Fibroblast of upper back skin (primary cell): ENCODE measurements at places on chromosomes 5 and 9.

DNA sequence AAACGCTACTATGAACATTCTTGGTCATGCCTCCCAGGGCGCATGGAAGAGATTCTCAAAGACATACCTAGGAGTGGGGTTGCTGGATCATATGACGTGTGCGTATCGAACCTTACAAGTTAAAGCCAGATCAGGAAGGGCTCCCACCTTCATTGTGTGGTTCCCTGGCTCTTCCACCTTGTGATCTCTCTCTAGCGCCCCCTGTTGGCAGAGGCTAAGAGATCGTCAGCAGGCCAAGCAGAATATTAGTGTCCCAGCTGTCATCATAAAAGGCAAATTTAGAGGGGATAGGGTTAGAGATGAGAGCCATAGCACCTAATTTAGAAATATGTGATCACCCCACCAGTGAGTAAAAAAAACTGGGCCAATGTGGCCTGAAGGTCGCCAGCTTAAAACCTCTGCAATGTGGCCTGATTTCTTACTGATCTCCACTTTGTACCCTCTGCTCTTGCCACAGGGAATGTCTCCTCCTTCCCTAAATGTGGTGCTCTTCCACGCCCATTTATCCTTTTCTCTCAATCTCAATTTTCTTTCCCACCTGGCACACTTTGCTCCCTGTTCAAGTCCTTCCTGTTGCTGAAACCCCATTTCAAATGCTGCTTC lies 91.7 kb upstream of the SHB start:
- DNase-seq = peak; percentile 54

DNA sequence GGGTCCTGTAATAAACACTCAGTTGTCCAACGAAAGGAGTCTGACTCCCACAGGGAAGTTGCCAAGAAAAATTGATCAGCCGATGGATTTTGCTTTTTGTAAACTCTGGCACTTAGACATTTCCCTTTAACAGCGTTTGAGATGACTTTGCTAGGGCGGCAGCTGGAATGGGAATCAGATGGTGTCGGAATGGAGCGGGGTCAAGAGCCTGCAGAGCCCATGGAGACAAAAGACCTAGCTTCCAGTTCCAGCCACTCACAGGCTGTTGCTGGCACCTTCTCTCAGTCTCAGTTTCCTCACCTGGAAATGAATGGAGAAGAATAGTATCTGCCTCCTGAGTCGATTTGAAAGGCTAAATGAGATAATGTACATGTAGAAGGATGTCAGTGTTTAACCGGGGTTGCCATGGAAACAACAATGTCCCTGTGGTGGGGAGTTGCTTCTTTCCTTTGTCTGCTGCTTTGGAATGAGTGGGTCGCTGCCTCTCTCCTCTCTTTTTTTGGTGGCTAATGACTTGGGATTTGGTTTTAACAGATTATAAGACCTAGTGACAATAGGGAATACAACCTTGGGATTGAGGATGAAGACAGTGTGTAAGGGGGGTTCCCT lies 137.4 kb downstream of the GAS1 start:
- no peak for DNase-seq

GRCh38 chr9:99637641-99638040 lies 184.0 kb upstream of the NR4A3 start:
- no peak for DNase-seq

DNA sequence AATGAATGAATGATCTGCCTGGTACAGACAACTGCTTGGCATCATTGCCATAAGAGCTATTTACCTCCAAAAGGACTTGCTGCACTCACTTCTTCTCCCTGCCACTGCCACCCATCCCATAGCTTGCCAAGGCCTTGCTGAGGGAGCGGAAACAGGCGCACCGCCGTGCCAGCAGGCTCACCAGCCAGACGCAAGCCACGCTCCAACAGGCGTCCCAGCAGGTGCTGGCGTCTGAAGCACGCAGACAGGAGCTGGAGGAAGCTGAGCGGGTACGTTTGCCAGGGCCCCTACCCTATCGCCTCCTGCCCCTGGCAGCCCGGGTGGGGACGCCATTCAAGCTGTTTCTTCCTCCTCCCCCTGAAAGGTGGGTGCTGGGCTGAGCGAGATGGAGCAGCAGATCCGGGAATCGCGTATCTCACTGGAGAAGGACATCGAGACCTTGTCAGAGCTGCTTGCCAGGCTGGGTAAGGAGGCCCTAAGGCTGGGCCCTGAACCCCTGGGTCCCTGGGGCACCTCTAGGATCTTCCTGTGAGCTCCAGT lies 8.9 kb upstream of the AIF1L start:
- DNase-seq = no peak

DNA sequence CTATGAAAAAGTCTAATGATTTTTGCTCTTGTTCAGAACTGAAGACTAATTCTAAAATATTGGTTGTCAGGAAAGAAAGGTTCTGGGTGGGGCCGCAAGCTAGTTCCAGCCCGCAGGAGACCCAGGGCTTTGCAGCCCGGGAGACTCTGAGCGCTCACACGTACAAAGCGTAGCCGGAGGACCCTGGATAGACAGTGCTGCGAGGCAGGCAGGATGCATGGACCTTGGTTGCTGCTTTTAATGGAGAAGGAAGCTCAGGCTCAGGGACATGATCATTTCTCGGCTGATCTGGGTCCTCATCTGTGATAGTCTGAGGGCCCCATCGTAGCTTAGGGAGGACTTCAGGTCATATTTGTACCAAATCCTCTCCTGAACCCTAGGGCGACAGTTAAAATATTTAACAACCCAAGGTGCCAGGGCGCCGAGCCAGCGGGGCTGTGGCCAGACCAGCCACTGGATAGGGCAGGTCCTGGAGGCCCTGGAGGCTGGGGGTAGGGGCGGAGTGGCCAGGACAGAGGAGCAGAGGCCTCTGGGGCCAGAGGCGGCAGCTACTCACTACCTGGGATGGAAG lies 70.1 kb upstream of the UNC5A start:
- DNase-seq = no peak

GRCh38 chr5:37975531-37975930 lies 135.7 kb upstream of the GDNF start:
- DNase-seq = peak; percentile 20

DNA sequence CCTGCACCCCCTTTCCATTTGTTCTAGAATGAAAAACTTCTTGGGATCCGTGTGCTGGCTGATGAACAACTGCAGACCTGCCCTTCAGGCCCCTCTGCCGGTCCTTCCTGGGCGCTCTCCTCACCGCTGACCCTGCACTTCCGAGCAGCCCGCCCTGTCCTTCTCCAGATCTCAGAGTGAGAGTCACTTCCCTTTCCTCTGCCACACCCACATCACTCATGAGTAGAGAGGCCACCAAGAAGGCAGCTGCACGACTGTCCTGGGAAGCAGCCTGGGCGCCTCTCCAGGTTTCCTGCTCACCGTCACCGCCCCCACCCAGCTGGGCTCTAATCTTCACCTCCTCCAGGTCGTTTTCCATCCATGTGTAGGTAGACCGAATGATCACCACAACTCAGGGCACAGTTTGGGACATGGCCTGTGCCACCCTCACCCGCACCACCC lies 35.0 kb upstream of the NSMF start:
- no peak for DNase-seq

DNA sequence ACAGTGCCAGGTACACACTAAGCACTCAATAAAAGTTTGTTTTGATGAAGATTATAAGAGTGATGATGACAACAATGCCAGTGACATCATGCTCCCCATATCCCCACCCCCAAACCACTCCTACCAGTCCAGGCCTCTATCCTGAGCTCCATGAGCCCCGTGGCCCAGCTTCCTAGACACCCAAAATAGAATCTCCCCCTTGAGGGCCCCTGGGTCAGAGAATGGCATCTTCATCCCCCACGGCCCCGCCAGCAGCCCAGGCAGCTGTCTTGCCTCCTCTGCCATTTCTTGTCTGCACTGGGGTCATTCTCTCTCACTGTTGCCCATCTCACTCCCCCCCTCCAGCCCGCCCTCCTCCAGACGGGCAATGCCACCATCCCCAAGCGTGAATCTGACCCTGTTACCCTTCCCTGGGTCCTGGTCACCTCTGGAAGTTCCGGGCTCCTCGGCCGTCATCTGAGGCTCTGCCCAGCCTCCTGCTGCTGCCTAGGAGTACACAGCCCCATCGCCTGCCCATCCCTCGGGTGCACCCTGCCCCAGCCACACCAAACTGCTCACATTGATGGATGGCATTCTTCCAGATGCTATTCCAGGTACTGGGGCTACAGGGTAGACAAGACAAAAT lies 76.8 kb upstream of the LMX1B start:
- no peak for DNase-seq

DNA sequence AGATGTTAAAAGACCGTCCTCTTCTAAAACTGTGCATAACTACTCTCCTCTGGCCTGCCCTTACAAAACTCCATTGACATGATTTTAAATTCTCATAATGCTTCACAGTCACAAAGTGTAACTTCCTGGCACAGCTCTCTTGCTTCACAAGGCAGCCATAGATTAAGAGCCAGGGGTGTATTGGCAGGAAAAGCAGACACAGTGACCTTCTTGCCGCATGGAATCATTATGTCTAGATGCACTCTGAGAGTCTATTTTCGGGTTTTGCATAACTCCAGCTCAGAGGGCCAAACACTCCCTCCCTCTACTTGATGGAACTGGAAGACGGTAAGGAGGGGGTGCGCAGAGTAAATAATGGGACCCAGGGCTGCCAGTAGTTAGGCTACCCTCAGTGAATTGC lies 110.1 kb downstream of the MARCHF3 start:
- peak; percentile 39 for DNase-seq

DNA sequence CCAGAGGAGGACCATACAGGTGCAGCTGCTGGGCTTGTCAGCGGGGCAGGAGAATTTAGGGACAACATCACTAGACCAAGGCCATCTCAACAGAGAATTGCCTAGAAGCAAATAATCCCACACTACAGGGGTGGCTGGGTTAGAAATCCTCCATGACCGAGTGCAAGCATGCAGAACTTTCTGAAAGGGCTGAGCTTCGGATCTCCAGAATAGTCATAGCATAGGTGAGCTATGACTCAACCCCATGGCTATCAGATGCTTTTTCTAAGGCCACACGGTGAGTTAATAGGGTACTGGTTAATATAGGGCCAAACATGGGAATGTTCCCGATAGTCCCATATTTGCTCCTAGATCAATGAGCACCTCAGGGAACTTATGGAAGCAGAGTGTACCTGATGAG lies 4.2 kb downstream of the KCNIP1 start:
- no peak for DNase-seq

GRCh38 chr5:42956551-42956950 lies 83.6 kb downstream of the ANXA2R start:
- DNase-seq = no peak

DNA sequence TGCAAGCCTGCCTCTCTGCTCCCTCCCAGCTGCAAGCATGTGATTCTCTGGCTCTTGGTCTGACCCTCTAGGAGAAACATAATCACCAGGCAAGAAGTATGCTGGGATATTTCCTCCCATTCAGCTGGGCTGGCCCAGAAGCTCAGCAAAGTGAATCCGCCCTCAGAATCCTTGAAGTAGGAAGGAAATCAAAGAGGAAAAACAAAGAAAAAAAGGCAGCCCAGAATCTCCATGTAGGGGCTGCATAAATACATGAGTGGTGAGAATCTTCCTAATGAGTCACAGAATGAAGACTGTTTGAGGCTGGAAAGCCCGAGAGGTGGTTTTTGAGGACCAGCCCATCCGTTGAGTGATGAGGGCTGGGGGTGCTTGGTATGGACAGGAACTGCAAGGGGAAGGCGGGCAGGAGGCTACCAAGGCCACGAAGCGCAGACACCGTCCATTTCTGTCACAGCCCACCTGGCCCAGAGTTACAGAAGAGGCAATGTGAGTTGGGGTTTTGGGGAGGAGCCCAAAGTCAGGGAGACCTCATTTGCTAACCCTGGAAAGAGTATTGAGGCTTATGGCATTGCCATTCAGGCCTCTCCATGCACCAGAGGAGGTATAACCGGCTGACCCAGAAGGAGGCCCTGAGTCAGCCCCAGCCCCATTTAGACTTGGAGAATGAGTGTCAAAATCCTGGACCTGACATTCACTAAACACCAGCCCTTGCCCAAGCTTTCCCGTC lies 33.4 kb upstream of the TGFBR1 start:
- DNase-seq = peak; percentile 44

- DNase-seq = peak; percentile 100
Measured at GRCh38 chr9:114677418-114677817, 4.6 kb downstream of the TEX48 start.

DNA sequence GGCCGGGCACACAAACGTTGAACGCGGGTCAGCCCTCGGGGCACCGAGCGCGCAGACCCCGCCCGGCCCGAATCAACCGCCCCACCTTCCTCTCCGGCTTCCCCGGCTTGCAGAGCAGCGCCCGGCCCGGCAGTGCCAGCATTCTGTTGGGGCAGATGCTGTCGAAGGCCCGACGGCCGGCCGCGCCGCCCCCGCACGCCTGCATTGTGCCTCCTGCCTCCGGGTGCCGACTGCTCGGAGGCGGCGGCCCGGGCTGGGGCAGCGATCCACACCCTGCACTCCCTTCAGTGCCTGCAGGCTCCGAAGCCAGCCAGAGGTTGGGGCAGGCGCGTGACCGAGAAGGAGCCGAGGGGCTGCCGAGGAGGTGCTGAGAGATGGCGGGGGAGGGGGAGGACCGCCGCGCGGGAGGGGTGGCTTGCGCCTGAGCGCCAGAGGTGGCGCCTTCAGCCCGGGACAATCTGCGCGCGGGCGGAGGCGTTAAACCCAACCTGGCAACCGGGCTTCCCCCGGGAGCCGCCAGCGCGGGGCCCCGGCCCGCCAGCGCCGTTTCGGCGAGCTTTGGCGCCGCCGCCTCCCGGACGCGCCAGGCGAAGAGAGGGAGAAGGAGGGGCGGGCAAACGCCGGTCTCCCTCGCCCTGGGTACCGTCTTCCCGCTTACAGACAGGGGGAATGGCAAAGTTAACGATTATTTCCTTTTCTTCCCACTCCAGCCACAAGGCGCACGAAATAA lies at the start of gene MCIDAS:
TSS of gene MCIDAS (minus strand) at position 382 of the 730 bp plus-strand sequence. CDS start at position 205, 177 bp downstream.
- no peak for DNase-seq

DNA sequence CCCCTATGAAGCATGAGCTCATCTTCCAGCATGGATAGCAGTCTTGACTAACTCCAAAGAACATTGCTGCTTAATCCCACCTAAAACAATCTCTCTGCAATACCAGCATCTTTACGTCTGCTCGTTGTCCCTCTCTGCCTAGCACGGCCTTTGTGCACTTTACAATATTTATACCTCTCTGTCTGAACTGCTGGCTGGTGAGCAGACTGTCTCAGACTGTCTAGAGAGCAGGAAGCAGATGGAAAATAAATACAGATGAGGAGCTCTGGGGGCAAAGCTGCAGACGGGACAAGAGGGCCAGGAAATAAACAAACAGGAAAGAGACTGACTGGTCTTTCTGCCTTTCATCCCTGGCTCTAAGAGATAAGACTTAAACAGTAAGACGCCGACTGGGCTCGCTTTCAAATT lies 224.8 kb downstream of the ENC1 start:
- no peak for DNase-seq

- DNase-seq = no peak
Measured at GRCh38 chr5:66743344-66743743, 147.2 kb downstream of the MAST4 start.
